Type B pancreatic cell (in vitro differentiated cells): ENCODE measurements at places on chromosomes 1 and 21. TPM values are rescaled to one million over a fixed set of nuclear protein-coding genes. Genes with fewer than 3 reads are reported as not detected.
A peak's percentile ranks its signal among the peaks of the same experiment; 100 is the strongest.

CLCN6 gene
- 21.3 and 31.1 TPM in 2 replicates for total RNA-seq

- H3K27me3 ChIP-seq: no peaks in the 10 kb centered on the region
- H3K4me3 ChIP-seq: no peak overlapping the region
- peak overlapping the region; percentile 57 for H3K27ac ChIP-seq
- H3K4me1 ChIP-seq: peaks cover 23% of the 10 kb centered on the region
Observed at GRCh38 chr1:9845914-9846313, 22.1 kb upstream of the CLSTN1 start.

DNA sequence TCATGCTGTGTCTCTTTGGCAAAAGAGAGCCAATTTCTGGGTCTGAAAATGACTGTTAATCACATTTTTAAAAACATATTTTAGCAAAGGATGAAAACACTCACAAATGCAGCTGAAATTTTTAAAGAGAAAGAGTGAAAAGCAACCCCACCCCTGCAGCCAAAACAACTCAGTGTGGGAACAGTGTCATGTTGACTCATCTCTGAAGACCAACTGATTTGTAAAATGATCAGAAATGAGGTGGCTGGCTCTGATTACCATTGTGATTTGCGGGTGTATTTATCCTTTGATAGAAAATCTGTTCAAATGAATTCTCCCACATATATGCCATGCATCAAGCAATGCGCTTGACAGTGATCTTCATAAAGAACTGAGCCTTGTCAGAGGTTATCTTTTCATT lies 287.0 kb upstream of the ESRRG start:
- H3K27ac ChIP-seq: no peak overlapping the region
- H3K36me3 ChIP-seq: no peaks in the 10 kb centered on the region
- no peaks in the 10 kb centered on the region for H3K4me1 ChIP-seq

- H3K27me3 ChIP-seq: peaks cover 5% of the 10 kb centered on the region
- peak; percentile 80 for DNase-seq
- H3K27ac ChIP-seq: peak overlapping the region; percentile 98
Observed at GRCh38 chr1:53145942-53146708, 3.7 kb upstream of the SLC1A7 start.

- no peak for DNase-seq
- H3K4me3 ChIP-seq: no peak overlapping the region
- no peak overlapping the region for H3K27ac ChIP-seq
- H3K36me3 ChIP-seq: no peaks in the 10 kb centered on the region
Observed at GRCh38 chr1:227996187-227996950, 10.4 kb upstream of the WNT3A start.

DNA sequence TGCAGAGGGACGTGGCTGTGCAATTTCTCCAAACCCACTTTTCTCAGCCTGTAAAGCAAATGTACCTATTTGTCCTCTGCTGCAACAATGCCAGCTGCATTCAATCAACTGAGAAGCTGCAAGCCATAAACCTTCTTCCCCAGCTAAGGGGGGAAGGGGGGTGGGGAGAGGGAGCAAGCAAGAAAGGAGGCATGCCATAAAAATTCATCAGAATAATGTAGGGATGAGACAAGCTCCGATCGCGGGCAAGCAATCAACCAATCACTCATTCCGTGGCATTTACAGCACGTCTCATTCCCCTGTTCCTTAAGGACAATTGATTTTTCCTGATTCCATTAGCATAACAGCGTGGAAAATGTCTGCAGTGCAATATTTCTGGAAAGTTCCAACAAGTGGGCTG lies 144.8 kb downstream of the DMRTA2 start:
- no peak overlapping the region for H3K4me3 ChIP-seq
- no peak overlapping the region for H3K27ac ChIP-seq
- no peaks in the 10 kb centered on the region for H3K36me3 ChIP-seq
- H3K27me3 ChIP-seq: peaks cover 9% of the 10 kb centered on the region
- no peak for DNase-seq
- peaks cover 6% of the 10 kb centered on the region for H3K4me1 ChIP-seq

TSPAN2 gene
- total RNA-seq: 29.6 and 32.4 TPM in 2 replicates

- peaks cover 6% of the 10 kb centered on the region for H3K27me3 ChIP-seq
- no peak for DNase-seq
- H3K27ac ChIP-seq: no peak overlapping the region
- H3K4me3 ChIP-seq: no peak overlapping the region
- H3K4me1 ChIP-seq: peaks cover 34% of the 10 kb centered on the region
Observed at GRCh38 chr1:177944016-177944949, 25.6 kb downstream of the SEC16B start.
